GM23248 (cell line): ENCODE measurements at places on chromosomes 1 and 21. TPM values are rescaled to one million over a fixed set of nuclear protein-coding genes. Genes with fewer than 3 reads are reported as not detected.

GRCh38 chr1:87765681-87766070 lies 437.0 kb downstream of the LMO4 start:
- DNase-seq, result peak; percentile 77

DNA sequence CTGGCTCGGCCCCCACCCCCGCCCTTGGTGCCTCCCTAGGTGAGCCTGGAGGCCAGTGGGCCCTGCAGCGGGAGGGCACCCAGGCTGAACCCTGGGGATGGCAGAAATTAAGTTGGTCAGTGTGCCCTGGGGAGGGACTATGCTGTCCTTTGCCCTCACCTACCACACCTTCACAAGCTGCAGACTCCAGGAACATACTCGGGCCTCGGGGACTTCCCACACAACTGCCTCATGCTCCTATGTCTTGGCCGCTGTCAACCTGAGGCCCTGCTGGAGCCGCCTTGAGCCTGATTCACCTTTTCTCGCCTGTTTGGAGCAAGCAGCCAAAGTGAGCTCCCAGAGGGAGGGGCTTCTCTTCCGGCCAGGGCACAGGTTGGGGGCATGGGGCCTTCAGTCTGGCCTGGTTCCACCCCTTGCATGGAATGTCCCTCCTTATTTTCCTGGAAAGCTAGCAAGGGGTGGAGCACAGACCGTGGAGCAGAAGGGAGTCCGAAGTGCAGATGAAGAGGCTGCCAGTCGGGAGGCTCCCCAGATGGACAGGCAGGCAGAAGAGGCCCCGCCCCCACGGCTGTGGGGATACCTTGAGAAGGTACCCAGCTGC lies 24.7 kb downstream of the KNCN start:
- DNase-seq, result no peak

GRCh38 chr1:41496080-41497055 lies 11.9 kb upstream of the EDN2 start:
- peak; percentile 93 for DNase-seq

GRCh38 chr1:145855426-145855948 lies 3.4 kb downstream of the PIAS3 start:
- DNase-seq, result no peak

- no peak for DNase-seq
Observed at GRCh38 chr1:22530715-22531114, 32.6 kb upstream of the EPHA8 start.

- no peak for DNase-seq
Observed at GRCh38 chr21:8991088-8991907, 1530.1 kb upstream of the TPTE start.

GRCh38 chr1:53442299-53442698 lies 16.9 kb upstream of the DMRTB1 start:
- DNase-seq, result peak; percentile 85

DNA sequence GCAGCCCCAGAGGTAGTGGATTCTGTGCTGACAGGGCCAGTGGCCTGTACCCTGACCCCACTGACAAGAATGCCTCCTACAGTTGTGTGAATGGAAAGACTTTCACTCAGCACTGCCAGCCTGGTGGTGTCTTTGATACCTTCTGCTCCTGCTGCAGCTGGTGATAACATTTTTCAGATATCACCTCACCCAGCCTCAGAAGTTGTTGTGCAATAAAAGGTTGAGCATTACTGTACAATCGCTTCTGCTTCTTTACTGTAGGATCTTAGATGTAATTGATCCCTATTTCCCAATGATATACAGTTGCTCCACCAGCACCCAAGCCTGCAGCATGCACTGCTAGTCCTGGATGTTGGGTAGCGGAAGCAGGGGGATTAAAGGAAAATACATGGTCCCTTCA lies 4.8 kb upstream of the CHIA start:
- no peak for DNase-seq

The CD53 gene
- not detected in 2 replicates for total RNA-seq

The TBX19 gene
- total RNA-seq, result 1.2 and 2.3 TPM in 2 replicates

The AVPR1B gene
- not detected in 2 replicates for total RNA-seq

The SH2D1B gene
- not detected in 2 replicates for total RNA-seq

The KCNQ4 gene
- total RNA-seq, result not detected in 2 replicates

The PROK1 gene
- total RNA-seq, result not detected in 2 replicates

The CDC14A gene
- 1.5 and 5.6 TPM in 2 replicates for total RNA-seq

The PLCH2 gene
- total RNA-seq, result 0.13 TPM in 1 of 2 replicates, not detected in the other

The GBP6 gene
- not detected in 2 replicates for total RNA-seq

The SPRR2A gene
- not detected in 2 replicates for total RNA-seq
